H54 (cell line): ENCODE measurements at places on chromosomes 7 and 10.

GRCh38 chr7:135747366-135747765, 1.2 kb downstream of the FAM180A start:
- DNase-seq = no peak

DNA sequence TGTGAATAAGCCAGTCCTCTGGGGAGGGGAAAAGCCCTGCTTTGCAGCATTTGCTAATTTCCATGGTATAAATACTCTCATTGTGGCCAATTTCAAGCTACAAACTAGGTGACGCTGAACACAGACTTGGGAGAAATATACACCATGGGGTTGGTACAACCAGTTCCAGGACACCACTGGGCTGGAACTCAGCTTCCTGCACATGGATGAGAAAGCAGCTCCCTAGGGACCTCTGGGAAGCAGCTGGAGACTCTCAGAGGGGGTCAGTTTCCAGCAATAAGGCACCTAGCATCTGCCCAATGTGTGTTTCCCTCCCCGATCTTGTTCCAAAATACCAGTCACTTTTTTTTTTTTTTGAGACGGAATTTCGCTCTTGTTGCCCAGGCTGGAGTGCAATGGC, 56.8 kb upstream of the WDR11 start:
- no peak for DNase-seq

GRCh38 chr10:103652599-103653281, 159.2 kb downstream of the NEURL1 start:
- no peak for DNase-seq

GRCh38 chr7:44535348-44536064, 5.6 kb downstream of the NPC1L1 start:
- no peak for DNase-seq

DNA sequence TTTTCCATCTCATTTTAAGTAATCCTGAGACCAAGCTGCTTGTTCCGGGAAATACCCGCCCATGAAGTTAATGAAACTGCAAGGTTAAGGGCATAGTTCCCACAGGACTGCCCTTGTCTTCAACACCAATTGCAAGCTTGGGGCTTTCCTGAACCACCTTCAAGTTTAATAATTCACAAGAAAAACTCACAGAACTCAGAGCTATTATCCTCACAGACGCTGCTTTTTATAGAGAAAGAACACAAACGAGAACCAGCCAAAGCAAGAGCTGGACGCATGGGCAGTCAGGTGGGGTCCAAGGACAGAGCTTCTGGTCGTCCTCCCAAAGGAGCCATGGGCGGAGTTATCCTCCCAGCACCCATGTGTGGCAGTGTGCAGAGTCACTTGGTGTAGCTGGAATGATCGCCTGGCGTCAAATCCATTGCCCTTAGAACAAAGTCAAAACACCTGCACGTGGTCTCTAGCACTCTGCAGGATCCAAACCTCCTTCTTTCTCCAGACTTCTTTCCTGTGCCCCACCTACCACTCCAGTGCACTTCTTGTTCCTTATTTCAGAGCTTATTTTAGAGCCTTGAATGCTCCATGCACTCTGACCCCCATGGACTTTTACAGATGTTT, 56.7 kb downstream of the SNX10 start:
- no peak for DNase-seq

GRCh38 chr10:101559596-101560297, 28.3 kb downstream of the POLL start:
- DNase-seq = no peak
